SK-N-MC (cell line): ENCODE measurements at places on chromosomes 2 and 18.

DNA sequence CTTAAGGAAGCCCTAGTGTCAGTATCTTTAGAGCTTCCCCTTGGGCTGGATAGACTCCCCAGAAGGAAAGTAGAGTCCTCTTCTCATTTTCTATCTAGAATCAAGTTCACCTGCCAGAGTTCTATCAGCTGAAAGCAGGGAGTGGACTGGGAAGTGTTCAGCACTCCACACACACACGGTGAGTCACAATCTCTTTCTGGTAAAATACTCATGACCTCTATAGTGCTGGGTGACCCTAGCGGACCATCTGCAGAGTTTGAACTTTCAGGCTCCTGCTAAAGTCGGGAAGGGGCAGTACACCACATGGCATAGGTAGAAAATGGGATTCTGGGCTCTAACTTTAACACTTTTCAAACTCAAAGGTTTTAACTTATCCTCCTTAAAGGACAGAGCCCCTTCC lies 43.3 kb downstream of the SAP130 start:
- DNase-seq: no peak

DNA sequence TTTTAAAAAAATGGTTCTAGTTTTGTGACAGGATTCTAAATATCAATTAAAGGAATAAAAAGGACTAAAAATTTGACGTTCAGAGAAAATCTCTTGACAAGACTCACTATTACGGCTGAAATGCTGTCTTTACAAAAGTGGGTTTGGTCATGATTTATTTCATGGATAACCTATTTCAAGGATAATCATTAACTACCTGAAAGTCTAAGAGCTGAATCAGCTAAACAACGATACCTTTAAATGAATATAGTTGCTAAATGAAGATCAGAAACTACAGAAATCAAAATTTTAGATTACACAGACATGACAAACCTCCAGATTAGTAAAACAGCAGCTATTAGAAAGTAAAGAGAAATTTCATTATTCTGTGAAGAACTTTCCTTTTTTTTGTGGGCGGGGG lies 35.7 kb downstream of the RTTN start:
- DNase-seq: no peak

DNA sequence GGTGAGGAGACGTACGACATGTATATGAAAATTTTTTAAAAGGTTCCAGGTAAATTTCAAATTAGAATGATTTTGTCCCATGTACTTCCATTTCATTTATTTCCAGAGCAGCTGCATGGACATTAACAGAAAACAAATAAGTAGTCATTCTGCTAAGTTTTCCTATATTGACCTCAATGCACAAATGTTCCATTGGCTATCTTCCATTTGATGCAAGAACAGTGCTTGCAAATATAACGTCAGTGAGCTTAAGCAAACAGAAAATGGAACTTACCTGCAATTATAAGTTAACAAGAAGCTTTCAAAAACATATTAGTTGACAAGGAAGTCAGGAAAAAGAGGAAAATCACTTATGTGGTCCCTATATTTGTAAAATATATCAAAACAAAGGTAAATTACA lies 16.6 kb downstream of the PAIP2B start:
- no peak for DNase-seq

- no peak for DNase-seq
These were observed 5.5 kb downstream of the RNPEPL1 start for GRCh38 chr2:240573516-240574385.

GRCh38 chr2:45636008-45636407 lies 15.5 kb upstream of the PRKCE start:
- DNase-seq: no peak

DNA sequence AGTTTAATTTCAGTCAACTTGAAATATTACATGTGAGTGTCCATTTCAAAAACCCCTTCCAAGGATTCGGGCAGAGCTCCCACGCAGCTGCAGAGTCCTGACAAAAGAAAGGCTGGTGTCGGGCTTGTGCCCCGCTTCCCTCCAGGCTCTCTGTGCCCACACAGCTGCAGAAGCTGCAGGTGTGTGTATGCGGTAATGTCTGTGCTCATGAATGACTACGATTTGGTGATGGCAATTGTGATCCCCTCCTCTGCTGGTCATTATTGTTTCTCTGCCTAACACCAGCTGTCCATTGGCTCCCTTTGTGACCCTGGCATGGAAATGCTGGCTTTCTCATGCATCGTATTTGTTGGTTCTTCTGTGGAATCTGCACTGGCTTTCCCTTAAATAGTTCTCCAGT lies 224.8 kb downstream of the NUP35 start:
- no peak for DNase-seq

- no peak for DNase-seq
These were observed 17.4 kb upstream of the ANKRD53 start for GRCh38 chr2:70960833-70961647.

DNA sequence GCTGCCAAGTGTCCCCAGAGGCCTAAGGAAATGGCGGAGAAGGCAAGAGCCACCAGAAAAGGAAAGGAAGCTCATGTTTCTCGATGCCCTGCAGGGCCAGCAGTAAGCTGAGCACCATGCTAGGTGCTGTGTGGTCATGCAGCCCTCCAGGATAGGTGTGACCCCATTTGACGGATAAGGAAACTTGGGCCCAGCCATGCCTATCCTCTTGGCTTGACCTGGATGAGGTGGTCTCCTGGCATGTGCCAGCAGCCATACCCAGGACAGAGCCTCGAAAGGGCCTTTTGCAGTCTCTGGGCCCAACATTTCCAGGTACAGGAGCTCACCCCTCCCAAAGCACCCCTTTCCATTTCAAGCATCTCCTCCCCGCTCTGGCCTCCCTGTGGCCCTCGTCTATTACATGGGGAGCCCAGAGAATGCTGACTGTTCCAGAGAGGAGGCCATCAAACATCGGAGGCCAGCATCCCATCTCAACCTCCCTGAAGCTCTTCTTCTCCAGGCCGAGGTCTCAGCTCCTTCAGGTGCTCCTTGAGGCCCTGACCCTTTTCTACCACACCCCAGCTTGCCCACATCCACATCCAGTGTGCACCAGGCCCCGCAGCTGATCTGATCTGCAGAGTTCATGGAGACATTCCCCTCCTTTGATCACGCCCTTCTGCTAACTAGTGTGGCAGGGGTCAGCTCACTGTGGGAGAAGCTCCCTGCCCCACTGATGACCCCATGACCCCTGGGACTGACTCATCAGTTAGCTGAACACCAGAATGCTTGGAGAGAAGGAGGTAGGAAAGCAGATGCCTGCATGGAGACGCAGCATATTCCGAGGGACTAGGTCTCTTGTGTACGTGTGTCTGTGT lies 208.4 kb downstream of the TNS1 start:
- no peak for DNase-seq

GRCh38 chr2:31334311-31335026 lies 80.1 kb downstream of the XDH start:
- no peak for DNase-seq

GRCh38 chr18:23352042-23352441 lies 101.0 kb upstream of the RIOK3 start:
- DNase-seq: no peak

DNA sequence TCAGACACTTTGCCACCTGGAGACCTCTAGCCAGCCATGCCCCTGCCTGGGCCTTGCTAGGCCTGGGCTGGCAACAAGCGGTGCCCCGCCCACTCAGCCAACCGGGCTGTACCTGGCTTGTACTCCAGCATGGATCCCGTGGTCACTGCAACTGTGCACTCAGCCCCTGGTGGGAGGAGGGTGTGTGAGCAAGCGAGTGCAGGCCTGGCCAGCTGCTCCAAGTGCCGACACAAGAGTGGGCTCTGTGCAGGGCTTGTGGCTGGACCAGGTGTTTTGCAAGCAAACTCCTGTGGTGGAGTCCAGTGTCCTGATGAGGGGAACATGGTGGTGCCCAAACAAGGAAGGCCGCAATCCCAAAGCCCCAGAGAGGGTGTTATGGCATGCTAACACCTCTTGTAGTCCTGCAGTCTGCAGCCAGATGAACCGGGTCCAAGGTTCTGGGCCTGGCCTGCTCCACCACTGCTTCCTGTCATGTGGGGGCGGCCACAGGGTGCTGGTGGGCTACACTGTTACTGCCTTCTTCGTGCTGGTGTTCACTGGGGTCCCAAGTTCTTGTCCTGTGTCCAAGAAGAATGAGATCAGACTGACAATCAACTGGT lies 60.1 kb upstream of the CD28 start:
- no peak for DNase-seq

GRCh38 chr2:154713675-154714074 lies 15.2 kb downstream of the KCNJ3 start:
- no peak for DNase-seq

DNA sequence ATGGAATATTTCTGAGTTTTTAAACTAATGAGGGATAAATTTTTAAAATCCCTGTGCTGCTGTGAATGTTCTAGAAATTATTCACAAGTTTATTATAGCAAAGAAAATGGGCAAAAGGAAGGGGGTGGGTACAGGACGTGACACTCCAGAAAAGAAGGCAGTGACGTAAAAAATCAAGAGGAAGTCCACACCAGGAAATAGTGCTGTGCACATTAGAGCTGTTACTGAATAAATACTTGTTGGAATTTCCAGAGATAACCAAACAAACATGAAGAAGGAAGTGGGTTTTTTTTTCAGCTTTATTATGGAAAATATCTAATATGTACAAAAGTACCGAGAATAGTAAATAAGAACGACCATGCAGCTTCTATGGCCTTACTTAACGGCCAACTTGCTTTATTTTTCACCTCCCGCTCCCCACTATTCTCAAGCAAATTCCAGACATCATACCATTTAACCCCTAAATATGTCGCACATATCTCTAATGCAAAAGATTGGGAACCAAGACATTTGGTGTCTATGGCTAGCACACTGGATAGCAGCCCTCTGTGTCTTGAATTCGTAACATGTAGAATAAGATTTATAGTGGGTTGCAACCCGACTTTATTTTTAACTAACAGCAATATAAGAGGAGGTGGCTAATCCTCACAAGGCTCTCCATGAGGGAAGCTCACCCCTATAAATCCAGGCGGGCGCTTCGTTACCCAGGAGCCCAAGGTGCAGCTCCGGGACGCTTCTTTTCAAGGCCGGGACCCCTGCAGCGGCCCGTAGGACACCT lies 580 bp upstream of the NDUFV2 start:
- no peak for DNase-seq

DNA sequence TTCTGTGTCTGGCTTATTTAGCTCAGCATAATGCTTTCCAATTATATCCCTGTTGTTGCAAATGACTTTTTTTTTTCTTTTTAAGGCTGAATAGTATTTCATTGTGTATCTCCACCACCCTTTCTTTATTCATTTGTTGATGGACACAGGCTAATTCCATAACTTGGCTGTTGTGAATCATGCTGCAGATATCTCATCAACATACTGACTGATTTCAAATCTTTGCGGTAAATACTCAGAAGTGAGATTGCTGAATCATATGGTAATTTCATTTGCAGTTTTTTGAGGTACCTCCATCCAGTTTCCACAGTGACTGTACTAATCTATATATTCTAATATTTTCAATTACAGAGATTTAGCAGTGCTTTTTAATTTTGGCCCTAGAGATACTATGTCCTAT lies 266.2 kb downstream of the TMX3 start:
- no peak for DNase-seq

GRCh38 chr18:52333860-52334259 lies 6.1 kb upstream of the DCC start:
- DNase-seq: no peak

- DNase-seq: no peak
These were observed 62.8 kb downstream of the PRELID3A start for GRCh38 chr18:12470382-12471075.

GRCh38 chr2:169073963-169074751 lies 4.8 kb downstream of the DHRS9 start:
- no peak for DNase-seq

DNA sequence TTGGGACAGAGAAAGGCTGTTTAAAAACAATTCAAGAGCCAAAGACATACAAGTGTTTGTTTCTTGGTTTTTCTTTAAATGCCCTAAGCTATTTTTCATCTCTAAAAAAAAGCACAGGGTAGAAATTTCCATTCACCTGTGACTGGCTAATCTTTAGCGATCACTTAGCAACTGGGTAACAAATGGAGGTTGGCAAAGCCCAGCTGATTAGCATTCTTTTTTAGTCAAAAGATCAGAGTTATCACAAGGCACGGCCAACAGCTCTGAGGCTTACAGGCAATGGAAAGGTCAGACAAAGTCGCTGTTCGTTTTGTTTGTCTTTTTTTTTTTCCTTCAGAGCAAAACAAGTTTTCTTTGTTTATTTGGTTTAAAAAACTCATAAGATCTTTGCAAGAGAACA lies 29.0 kb upstream of the TTR start:
- DNase-seq: no peak

DNA sequence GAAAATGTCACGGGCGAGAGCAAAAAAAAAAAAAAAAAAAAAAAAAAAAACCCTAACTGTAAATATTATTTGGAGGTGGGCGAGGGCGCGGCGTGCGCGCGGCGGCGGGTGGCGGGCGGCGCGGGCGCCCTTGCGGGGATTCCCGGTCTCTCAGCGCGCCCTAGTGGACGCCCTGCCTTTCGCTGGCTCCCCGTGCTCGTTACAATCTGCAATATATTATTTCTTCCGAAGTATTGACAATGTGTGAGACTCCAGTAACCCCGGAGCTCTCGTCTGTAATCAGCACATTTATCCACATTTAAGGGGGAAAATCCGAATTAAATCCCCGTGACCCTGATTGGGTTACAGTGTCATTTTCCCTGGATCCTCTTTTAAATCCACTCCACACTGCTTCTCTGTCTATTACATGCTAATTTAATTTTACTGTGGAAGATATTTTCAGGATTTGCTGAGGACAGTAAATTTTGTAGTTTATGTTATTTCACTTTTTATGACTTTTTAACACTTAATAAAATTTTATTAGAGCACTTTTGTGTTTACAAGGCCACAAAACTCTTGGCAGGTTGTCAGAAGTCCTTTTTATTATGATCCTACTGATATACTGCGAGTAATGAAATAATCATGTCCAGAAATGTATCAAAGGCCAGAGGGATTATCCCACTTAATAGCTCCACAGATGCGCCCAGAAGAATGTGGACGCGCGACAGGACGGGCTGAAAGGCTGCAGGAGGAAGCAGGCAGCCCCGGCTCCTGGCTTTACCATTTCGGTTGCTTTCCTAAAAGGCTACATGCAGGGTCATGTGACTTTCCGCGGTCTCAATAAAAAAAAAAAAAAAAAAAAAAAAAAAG lies 369.1 kb downstream of the MTX2 start:
- DNase-seq: no peak

DNA sequence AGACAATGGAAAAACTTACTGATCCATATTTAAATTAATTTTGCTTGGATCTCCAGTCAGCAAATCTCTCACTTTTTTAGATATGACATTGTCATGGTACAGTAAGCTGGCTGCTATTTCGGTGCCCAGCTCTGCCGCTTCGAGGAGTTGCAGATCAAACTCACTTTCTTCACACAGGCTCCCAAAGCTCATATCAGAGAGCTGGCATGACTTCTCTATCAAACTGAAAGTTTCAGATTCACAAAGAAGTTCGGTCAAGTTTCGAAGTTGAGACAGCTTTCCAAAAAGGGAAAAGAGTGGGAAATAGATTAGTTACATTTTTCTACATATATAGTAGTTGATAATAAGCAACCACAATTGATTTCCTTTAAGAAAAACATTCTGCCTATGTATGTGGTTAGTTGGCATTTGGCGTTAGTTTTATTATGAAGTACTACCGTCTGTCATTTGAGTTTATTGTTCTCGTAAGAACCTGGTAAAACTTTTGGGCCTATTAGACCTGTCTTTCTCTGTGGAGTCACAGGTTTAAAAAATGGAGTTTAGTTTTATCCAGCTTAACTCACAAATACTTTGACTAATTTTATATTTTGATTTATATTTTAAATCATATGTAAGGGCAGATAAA lies 118.8 kb downstream of the ABCA12 start:
- DNase-seq: no peak
